Fibroblast of skin of right quadriceps (primary cell): ENCODE measurements at places on chromosomes 2 and 18.

GRCh38 chr2:148046802-148047201, 25.9 kb downstream of the MBD5 start:
- DNase-seq: no peak

DNA sequence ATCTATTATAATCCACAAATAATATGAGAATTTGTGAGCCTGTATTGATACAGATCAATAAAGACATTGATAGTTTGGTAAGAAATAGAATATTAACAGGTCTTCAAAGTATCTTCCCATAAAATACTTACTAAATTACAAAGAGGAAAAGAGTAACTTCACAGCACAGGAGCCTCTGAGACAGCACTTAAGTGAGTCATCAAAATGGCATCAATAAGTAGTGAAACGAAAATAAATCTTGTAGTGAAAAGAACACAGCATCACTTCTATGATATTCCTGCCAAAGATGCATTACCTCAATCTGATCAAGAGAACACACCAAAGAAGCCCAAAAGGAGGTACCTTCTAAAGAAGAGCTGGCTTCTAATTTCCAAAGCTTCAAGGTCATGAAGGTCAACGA, 116.4 kb downstream of the CBLN2 start:
- DNase-seq: peak; percentile 34

GRCh38 chr2:132438691-132439090, 22.1 kb downstream of the GPR39 start:
- DNase-seq: peak; percentile 94

DNA sequence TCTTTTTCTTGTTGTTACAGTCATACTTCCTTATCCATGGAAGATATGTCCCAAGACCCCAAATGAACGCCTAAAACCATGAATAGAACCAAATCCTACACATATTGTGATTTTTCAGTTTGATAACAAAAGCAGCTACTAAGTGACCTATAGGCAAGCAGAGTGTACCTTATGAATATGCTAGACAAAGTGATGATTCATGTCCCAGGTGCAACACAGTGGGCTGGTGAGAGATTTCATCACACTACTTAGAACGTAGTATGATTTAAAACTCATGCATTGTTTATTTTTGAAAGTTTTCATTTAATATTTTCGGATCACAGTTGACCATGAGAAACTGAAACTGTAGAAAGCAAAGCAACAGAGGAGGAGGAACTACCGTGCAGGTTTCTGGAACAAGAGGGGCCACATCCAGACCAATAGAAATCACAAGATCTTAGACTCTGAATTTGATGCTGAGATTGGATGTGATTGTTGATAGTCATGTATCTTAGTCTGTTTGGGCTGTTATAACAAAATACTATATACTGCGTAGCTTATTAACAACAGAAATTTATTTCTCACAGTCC, 470.8 kb upstream of the VRK2 start:
- DNase-seq: no peak

DNA sequence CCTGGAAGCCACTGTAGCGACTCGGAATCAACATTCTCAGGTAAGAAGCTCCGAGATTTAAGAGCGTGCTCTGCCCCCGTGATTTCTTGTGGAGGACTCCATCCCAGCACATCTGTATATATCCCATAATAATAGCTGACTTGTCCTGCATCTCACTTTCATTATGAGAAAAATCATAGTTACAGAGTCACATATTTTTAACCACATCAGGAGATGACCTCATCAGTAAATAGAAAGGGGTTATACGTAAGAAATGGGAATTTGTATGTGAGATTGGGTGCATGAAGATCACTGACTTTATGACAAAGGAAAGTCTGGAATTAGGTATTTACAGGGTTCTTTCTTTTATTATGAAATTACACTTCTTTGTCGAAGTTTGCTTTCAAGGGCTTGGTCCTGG, 16.4 kb upstream of the TMEM18 start:
- no peak for DNase-seq
